Adrenal gland (tissue), 19 donors: ENCODE measurements at places on chromosomes 7 and 10. TPM values are rescaled to one million over a fixed set of nuclear protein-coding genes. Genes with fewer than 3 reads are reported as not detected.

DNA sequence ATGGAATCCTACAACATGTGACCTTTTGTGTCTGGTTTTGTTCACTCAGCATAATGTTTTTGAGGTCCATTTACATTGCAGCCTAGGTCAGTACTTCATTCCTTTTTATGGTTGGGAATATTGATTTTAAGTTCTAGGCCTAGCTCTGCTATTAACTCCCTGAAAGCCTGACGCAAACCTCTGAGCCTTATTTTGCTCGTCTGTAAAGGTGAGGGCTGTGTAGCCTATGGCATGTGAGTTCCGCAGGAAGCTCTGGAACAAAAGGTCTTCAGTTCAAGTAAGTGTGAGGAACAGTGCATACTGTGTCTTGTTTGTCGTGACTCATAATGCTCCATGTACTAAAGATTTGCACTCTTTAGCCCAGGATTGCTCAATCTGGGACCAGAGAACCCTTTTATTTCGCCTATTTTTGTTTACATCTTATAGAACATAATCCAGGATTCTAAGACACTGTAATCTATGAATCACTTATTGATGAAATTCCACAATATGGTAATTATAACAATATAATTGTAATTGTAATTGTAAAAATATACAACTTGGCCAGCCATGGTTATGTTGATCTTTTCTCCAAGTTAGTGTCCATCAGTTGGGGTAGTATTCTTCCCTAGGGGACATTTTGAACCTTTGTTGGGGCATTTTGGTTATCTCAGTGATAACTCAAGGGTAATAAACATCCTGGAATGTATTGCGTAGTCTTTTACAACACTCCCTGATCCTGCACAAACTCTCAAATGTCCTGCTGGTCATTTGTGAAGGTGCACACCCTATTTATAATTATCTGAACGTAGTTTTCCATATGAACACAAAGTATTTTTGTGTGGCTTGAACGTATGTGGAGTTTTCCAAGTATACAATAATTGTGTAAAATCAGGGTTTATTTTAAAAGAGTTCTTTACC is 184.7 kb downstream of the VTI1A start:
- no peak overlapping the region for H3K27ac ChIP-seq
- H3K4me3 ChIP-seq, result no peak overlapping the region
- H3K4me1 ChIP-seq, result no peaks in the 10 kb centered on the region
- no peaks in the 10 kb centered on the region for H3K36me3 ChIP-seq
- no peak for DNase-seq

DNA sequence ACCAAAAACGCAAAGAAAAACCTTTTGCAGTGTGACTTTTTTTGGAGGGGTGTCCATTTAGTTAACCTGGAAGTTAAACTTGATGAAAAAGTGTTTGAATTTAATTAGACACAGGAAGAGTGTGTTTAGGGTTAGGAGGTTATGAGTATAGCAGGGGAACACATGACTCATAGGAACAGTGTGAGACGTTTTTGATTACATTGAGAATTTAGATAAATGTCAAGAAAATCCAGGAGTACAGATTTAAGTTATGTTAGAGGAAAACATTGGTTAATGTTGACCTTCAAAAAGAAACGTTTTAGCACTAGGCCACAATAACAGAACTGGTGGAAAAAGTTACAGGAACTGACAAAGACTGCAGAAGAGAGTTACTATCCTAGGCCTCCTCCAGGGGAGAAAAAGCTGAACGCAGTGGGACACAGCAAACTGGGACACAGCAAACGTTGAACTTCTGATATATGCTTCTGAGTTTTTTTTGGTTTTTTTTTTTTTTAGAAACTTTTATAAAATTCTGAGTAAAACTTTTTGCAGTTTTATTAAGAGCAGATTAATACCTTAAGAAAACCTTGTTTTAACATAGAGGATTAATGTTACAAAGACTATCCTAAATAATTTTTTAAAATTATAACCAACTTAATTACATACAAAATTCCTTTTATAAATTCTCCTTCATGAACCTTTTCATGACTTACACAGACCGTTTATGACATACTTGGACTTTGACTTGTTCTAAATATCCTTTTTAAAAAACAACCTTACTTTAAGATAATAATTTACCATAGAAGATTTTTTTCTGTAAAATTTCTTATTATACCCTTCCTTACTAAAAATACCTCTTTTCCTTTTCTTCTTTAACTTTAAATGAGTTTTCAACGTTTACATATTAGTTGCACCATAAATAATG is 22.2 kb downstream of the LANCL2 start:
- no peak overlapping the region for H3K4me3 ChIP-seq
- DNase-seq, result no peak
- H3K4me1 ChIP-seq, result no peaks in the 10 kb centered on the region
- H3K27me3 ChIP-seq, result no peaks in the 10 kb centered on the region
- no peaks in the 10 kb centered on the region for H3K36me3 ChIP-seq

- H3K36me3 ChIP-seq, result no peaks in the 10 kb centered on the region
- no peak for DNase-seq
- H3K27me3 ChIP-seq, result no peaks in the 10 kb centered on the region
- peaks cover under 1% of the 10 kb centered on the region for H3K4me1 ChIP-seq
- no peak overlapping the region for H3K27ac ChIP-seq
Measured at GRCh38 chr10:12435348-12435747, 86.0 kb downstream of the CAMK1D start.

Gene PTPRZ1
- total RNA-seq, result 0.17 TPM

Gene SAMD9L
- total RNA-seq, result 9.5 TPM

Gene PNLIP
- total RNA-seq, result not detected

Gene SFRP5
- 0.60 TPM for total RNA-seq

- H3K36me3 ChIP-seq, result no peaks in the 10 kb centered on the region
- no peaks in the 10 kb centered on the region for H3K27me3 ChIP-seq
- no peak for DNase-seq
- H3K4me1 ChIP-seq, result no peaks in the 10 kb centered on the region
- H3K4me3 ChIP-seq, result no peak overlapping the region
Measured at GRCh38 chr7:11319491-11320274, 346.0 kb downstream of the PHF14 start.

Gene INA
- total RNA-seq, result not detected

DNA sequence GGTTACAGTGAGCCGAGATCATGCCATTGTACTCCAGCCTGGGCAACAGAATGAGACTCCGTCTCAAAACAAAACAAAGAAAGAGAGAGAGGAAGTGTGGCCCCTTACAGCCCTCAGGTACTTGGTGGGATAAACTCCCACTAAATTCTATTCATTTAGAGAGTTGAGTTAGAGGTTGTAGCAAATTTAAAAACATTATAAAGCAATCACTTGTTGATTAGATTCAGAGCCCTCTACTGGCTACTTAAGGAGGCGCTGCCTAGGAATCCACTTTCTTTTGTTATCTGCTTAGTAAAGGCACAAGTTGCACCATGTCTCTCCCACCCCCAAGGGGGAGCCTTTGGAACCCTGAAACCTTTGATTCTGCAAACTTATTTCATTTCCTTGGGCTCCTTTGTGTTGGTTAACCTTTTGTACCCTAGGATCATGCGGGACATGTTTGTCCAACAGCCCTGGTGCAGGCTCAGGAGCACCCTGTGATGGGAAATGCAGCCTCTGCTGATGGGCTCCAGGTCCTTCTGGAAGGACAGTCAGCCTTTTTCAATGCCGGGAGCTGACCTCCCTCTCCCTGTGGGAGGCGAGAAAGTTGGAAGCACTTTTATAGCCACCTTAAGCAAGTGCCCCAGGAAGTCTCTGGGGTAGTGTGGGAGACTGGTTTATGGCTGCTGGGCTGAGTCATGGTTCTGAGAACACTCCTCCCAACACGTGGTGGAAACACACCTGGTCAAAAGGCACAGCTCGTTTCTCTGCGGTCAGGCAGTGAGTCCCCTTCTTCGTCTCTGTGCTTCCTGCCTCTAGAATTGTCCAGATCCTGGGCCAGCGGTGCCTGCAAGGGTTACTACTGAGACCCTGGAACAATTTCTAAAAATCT is 2.3 kb downstream of the HKDC1 start:
- peaks cover 9% of the 10 kb centered on the region for H3K27me3 ChIP-seq
- DNase-seq, result peak; percentile 51
- H3K4me3 ChIP-seq, result no peak overlapping the region
- no peaks in the 10 kb centered on the region for H3K4me1 ChIP-seq
- no peak overlapping the region for H3K27ac ChIP-seq

Gene PRXL2A
- total RNA-seq, result 42.8 TPM

DNA sequence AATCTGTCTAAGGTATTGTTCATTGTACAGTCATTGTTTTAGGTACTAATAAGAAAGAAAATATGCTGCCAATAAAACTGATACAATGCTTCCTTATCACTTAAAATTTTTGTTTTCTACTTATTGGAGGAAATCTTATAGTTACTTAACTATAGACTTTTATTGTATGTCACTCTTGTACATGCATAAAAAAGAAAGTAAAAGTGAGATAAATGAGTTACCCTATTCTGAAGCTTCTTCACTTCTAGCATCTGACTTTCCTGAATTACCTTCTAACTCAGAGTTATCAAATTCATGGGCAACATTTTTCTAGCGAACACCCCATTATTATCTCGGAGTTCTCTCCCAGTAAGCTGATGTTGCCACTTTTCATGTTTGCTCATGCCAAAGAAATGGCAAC is 504.9 kb downstream of the SH2D4B start:
- no peak overlapping the region for H3K27ac ChIP-seq
- H3K36me3 ChIP-seq, result no peaks in the 10 kb centered on the region
- no peaks in the 10 kb centered on the region for H3K27me3 ChIP-seq

- H3K36me3 ChIP-seq, result no peaks in the 10 kb centered on the region
- no peaks in the 10 kb centered on the region for H3K27me3 ChIP-seq
- H3K27ac ChIP-seq, result no peak overlapping the region
- H3K4me1 ChIP-seq, result no peaks in the 10 kb centered on the region
- no peak overlapping the region for H3K4me3 ChIP-seq
Measured at GRCh38 chr7:34165927-34166550, 260.7 kb downstream of the BMPER start.

DNA sequence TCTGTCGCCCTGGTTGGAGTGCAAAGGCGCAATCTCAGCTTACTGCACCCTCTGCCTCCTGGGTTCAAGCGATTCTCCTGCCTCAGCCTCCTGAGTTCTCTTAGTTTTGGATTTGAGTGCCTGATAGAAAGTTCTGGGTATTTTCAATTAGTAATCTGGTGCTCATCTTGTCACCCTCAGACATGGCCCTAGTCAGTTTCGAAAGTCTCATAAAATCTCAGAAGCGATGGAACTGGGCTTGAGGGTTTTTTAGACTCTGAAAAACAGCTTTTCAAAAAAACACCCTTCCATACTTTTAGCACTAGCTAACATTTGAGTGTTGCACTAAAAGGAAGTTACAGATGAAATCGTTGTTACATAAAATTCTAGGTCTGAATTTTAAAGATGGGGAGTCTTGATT is 9.4 kb upstream of the PIP4K2A start:
- no peaks in the 10 kb centered on the region for H3K27me3 ChIP-seq
- no peak overlapping the region for H3K4me3 ChIP-seq
- no peak for DNase-seq
- H3K4me1 ChIP-seq, result no peaks in the 10 kb centered on the region

- no peak for DNase-seq
- no peak overlapping the region for H3K27ac ChIP-seq
- H3K27me3 ChIP-seq, result peaks cover 23% of the 10 kb centered on the region
- H3K4me3 ChIP-seq, result peak overlapping the region; percentile 45
Measured at GRCh38 chr7:107661865-107662379, 1.3 kb downstream of the SLC26A4 start.

DNA sequence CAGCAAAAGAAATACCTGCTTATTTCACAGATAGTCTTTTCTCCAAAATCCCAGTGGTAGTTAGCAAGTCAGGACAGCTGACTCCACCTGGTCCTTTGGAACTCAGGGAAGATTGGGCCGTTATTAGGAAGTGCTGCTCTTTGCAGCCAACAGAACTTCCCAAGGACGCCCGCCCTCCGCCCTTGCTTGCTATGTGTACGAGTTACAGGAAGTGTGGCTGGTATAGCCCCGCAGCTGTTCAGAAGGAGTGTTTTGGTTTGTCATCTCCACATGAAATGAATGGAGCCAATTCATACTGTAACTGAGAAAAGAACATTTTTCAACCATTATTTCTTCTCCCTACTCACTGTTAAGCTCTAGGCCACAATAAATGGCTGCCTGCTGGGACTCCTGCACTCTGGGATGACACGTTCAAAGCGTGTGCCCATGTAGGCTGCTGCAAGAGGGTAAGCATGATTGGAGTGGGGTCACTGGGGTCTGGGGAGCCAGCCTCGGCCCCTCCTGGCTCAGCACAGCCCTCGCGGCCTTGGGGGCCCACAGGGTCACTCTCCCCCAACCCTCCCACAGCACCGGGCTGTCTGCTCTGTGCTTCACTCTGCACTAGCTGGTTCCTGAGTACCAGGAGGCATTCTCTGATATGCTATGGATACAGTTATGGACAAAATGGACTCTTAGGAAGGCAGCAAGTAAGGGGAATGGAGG is 244.0 kb downstream of the EBF3 start:
- no peak overlapping the region for H3K27ac ChIP-seq
- DNase-seq, result no peak
- H3K4me1 ChIP-seq, result no peaks in the 10 kb centered on the region
- no peaks in the 10 kb centered on the region for H3K27me3 ChIP-seq
- no peaks in the 10 kb centered on the region for H3K36me3 ChIP-seq

DNA sequence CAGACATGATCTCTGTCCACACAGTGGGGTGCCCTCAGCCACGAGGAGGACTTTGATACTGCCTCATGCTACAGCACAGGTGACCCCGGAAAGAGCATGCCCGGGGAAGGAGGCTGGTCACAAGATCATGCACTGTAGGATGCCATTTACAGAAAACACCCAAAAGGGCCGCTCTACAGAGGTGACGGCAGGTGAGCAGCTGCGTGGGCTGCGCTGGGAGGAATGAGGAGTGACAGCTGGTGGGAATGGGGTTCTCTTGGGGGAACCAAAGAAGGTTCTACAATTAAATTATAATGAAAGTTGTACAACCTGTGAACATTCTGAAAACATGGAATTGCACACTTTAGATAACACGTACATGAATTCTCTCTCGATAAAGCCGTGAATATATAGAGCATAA is 12.0 kb downstream of the INTS1 start:
- H3K27ac ChIP-seq, result no peak overlapping the region
- H3K27me3 ChIP-seq, result no peaks in the 10 kb centered on the region
- no peak overlapping the region for H3K4me3 ChIP-seq
- H3K36me3 ChIP-seq, result peaks cover 65% of the 10 kb centered on the region
- no peaks in the 10 kb centered on the region for H3K4me1 ChIP-seq

Gene VSTM4
- 101 TPM for total RNA-seq

- H3K27me3 ChIP-seq, result no peaks in the 10 kb centered on the region
- H3K4me1 ChIP-seq, result no peaks in the 10 kb centered on the region
- no peak for DNase-seq
Measured at GRCh38 chr7:54812756-54813322, 53.8 kb upstream of the SEC61G start.

DNA sequence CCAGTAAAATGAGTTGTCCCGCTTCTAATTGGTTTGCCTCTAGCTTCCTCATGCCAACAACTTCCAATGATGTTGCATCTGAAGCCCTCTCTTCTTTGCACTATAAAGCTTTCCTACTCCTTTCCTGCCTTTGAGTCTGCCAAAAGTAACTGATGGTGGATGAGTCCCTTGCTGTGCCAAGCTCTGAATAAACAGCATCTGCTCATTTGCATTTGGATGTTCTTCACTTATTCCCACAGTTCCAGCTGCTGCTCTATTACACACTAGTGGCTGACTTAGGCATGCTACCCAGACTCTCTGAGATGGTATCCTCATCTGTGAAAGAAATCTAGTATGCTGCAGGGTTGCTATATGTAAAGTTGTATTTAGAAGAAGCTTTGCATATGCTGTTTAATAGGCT is 24.9 kb downstream of the SFR1 start:
- H3K4me3 ChIP-seq, result no peak overlapping the region
- DNase-seq, result no peak
- no peaks in the 10 kb centered on the region for H3K27me3 ChIP-seq
